ENCODE measurements at places on chromosomes 2 and 18.

- DNase-seq: no peak
These were observed 298.6 kb downstream of the CYP26B1 start for GRCh38 chr2:71849111-71849510.

DNA sequence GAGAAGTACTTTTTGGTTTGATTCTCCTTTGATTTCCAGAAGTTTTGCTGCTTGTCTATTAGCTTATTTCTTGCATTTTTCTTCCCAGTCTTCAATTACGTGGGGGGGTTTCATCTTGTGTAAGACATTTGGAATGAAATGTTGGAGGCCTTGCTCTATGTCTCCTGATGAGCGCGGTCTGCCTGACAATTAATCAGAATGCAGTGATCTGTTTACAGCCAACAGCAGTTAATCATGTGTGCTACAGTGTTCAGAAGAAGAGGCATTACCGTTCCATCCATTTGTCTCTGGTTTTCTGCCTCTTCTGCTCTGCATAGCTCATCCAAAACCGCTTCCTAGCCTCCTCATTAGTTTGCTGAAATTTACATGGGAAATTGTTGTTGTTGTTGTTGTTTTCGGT lies 134.4 kb upstream of the ST6GAL2 start:
- no peak for DNase-seq

- no peak for DNase-seq
These were observed 211.6 kb upstream of the MMADHC start for GRCh38 chr2:149799013-149799705.

DNA sequence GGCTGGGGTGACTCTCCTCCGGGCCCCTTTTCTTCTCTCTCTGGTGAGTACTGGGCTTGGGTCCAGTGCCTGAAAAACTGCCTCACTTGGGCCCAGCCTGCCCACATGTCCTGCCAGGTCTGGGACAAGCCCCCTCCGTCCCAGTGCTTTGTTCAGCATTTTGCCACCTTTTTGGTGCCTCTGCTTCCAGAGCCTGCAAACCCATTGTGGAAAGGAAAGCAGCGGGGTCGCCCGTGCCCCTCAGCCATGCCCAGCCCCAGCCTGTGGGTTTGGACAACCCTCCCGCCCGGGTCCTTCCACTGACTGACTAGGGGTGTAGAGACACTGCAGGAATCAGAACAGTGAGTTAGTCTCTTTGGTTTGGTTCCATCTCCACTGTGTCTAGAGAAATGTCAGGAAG lies 140.7 kb upstream of the ALKAL2 start:
- no peak for DNase-seq

DNA sequence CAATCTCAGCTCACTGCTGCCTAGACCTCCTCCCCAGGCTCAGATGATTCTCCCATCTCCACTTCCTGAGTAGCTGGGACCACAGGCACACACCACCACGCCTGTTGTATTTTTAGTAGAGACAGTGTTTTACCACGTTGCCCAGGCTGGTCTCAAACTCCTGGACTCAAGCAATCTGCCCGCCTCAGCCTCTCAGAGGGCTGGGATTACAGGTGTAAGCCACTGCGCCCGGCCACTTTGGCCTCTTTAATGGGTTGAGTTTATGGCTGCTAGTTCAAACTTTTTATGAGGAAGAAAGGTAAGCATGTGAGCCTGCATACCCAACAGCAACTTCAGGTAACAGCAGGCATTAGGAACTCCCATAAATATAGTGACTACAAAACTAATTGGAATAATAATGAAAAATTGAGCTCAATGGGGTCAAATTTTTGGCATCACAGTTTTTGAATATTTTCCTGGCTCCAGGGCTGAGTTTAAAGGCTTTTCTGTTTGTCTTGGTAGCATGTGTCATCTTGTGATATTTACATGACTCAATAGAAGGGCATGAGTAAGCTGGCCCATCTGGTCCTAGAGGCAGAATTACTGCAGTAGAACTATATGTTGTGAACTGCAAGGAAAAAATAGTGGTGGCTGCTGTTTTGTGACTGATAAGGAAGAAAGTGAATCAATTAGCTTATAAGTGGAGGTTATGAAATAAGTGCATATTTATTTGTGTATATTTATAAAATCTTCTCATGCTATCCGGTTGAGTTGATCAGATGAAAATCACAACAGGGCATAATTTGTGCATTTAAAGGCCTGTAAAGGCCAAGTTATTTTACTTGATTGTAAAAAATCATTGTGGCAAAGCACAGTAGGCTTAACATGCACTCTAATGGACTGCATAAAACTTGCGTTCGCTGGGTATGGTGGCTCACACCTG lies 24.8 kb downstream of the GALM start:
- DNase-seq: no peak

DNA sequence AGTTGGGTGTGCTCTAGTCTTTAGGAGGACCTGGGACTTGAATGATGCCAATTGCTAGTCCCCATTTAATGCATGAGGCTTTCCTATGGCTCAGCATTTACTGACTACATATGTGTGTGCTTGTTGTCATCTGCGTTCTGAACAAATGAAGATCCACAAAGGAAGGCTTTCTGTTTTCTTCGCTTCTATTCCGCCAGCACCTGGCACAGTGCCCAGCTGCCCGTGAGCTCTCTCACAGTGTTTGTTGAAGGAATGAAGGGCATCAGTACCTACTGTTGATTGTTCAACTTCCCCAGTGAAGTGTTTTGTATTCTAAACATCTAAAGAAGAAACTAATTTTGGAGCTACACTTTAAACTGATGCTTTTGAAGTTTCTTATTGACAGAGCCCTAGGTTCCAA lies 122.4 kb upstream of the LINC00305 start:
- DNase-seq: no peak

GRCh38 chr2:164794432-164795231 lies 47.0 kb downstream of the COBLL1 start:
- DNase-seq: no peak

DNA sequence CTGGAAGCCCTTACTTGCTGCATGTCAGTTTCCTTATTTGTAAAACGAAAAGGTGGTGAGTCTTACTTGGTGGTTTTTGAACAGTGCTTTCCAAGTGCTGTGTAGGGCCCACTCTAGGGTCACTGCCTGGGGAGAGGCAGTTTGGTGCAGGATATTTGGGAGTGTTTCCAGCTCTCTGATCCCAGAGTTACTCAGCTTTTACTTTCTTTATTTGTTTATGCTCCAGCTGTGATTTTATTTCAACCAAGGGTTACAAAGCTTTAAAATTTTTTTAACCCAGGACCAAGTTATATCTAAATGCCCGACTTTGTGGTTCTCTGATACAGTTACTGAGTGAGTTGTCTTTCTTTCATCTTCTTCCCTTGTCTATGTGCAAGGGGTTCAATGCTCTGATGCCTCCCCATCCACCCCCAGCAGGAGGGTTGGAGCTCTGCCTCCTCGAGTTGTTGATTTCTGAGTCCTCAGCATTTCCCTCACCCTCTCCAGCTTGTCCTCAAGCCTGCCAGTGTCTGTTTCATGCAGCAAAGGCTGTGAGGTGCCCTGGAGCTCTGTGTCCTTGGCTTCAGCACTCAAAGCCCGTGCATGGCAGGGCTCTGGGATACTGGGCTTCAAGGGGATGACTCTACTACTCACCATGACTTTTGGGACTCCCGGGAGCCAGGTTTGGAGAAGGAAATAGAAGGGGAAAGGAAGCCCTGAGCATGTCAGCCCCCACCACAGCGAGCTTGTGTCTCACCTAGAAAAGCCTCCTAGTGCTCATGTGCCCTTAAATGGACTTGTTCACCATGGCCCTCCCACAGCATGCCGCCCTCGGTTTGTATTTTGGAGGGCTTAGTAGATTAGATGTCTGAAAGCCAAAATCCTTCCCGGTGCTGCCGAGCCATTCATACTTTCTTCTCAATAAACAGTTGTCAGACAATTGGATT lies 236.8 kb downstream of the SETBP1 start:
- no peak for DNase-seq

DNA sequence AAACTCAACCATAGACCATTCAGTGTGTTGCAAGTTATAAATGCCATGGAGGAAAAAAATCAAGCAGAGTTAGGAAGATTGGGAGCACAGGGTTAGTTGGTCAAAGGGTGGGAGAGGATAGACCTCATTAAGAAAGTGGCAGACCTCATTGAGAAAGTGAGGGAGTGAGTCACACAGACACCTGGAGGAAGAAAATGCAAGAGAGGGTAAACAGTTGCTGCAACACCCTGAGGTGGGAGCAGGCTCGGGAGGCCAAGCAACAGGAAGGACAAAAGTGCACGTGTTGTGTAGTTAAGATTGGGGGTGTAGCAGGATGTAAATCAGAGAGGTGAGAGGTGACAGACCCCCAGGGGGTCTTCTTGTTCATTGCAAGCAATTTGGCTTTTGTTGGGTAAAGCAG lies 6.4 kb downstream of the IL1RL1 start:
- no peak for DNase-seq

DNA sequence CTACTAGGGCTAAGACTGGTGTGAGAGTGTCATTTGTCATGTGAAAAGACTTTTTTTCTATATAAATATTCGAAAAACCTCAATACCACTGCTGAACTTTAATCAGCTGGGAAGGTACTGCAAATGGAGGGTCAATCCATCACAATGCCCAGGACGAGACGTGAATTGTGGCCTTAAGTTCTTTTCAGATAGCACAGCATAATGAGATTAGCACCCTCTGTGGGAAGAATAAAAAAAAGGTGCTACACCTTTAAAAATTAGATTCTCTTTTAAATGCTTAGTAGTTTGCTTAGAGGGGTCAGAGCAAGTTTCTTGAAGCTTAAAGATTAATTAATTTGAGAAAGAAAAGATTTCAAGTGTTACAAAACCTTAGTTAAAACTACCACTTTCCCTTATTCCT lies 5.6 kb downstream of the LRRTM1 start:
- DNase-seq: no peak

DNA sequence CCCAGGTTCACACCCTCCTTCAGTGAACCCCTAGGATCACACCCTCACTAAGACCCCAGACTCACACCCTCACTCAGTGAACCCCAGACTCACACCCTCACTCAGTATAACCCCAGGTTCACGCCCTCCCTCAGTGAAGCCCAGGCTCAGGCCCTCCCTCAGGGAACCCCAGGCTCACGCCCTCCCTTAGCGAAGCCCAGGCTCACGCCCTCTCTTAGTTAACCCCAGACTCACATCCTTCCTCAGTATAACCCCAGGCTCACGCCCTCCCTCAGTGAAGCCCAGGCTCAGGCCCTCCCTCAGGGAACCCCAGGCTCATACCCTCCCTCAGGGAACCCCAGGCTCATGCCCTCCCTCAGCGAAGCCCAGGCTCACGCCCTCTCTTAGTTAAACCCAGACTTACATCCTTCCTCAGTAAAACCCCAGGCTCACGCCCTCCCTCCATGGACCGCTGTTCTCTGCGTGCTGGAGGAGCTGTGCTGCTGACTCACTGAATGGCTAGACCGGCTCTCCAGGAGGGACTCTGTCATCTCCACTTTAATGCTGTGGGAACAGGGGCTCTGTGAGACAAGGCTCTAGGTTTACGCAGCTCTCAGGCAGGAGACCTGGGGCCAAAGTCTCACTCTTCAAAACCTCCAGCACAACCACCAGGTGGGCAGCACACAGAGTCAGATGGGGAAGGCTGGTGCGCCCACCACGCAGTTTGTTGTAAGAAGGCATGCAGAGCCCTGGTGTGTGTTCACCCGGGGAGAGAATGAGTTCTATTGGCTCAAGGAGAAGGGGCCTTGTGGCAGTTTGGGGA lies 506.9 kb upstream of the MYT1L start:
- peak; percentile 2 for DNase-seq

DNA sequence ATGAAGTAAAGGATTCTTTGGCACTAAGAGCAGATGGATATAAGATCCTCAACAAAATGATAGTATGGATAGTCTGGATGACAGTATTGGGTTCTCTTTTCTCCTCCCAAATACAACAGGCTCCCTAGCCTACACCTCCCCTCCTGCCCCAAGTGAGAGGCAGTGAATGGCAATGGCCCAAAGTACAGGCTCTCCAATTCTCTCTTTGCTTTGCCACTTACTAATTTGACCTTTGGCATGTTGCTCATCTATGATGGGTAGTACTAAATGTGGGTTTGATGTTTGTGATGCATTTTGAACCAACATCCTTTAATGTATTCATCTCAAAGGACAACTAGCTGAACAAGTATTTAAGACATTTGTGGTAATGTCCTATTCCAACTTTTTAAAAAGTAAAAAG lies 65.9 kb downstream of the EIF5B start:
- no peak for DNase-seq

- DNase-seq: no peak
These were observed 137.1 kb downstream of the RPIA start for GRCh38 chr2:88828397-88829137.

GRCh38 chr18:54612237-54612636 lies 21.2 kb downstream of the DYNAP start:
- DNase-seq: no peak

GRCh38 chr18:23662309-23663263 lies at the start of gene ANKRD29:
Gene ANKRD29, minus strand, starts transcription at chr18:23662911. Its CDS starts 181 bp downstream, at chr18:23662730.
- DNase-seq: peak; percentile 26

DNA sequence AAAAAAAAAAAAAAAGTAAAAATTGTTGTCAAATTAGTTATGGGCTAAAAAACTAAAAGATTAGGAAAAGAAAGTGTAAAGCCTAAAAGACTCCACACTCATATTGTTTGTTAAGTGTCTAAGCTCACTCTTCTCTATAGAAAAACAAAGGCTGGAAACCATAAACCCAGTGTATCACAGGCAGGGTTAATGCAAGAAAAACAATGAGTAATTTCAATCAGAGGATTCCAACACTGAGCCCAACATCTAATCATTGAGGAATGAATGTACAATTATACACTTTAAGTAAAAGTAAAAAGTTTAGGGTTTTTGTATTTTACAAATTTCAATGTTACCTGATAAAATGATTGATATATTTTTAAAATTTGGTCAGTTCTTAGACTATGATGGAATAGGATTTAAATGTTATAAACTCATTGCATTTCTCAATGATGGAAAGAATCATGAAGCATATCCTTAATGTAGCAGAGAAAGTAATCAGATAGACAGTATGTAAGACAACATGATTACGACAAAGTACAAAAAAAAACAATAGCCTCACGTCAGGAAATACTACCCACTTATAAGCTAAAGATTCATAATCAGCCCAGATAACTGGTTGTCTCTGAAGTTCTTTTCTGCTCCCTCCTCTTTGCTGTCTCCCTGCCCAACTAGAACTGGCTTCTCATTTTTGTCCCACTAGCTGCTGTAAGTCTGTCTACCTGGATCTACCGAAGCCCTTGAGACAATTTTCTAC lies 44.5 kb upstream of the SP3 start:
- DNase-seq: no peak

DNA sequence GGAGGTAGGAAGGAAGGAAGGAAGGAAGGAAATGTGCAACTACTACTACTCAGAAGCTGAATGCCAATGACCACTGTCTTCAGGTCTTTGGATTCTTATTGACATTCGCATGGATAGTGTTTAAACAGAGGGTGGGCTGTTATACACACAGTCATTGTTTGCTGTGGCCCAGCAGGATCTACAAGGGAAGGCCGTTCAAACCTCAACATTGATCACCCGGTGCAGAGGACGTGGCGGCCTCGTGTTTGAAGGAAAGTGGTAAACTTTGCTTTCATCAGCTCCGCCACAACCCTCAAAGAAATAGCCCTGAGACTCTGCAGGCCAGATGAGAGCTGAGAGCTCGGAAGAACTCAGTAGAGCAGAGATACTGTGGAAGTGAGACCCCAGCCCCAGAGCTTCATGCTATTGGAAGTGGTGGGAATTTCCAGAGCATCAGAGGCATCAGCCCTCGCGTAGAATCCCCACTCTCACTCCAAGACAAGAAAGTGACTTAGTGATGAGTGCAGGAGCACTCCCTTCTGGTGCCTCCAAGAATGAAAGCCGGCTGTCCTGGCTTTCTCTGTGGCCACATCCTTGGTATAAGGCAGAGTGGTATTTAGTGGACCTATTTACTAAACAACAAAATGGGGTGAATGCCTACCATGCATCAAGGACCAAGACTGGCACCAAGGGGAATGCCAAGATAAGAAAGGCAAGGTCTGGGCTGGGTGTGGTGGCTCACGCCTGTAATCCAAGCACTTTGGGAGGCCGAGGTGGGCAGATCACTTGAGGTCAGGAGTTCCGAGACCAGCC lies 10.1 kb upstream of the ROCK2 start:
- DNase-seq: no peak

Data from activated CD4-positive, alpha-beta T cell treated with anti-CD3 and anti-CD28 coated beads for 1 hour (primary cell).